ENCODE measurements at places on chromosomes 4 and X. TPM values are rescaled to one million over a fixed set of nuclear protein-coding genes. Genes with fewer than 3 reads are reported as not detected.

DNA sequence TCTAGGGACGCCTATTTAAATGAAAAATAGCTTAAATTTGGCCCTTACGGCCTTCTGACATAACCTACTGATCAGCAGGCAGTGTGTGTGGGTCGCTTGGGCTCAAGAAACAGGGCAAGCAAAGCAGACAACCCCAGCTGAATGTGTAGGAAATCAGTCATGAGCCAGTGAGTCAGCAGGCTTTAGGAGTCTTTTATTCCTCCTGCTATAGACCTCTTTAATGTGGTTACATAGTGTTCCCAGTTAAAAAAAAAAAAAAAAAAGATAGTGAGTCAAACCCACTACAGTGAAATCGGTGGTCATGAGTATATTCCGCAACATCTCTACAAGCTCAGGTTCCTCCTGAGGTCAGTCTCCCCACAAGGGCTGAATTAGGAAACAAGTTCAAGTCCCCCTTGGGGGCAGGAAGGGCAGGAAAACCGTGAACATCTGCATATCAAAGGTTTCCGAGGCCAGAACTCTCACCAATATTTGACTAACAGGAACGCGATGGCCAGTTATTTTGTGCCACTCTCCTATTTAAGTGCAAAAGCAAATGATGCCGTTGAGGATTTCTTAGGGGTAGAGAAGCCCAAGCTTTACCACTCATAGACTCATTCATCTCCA lies 32.7 kb downstream of the ACSL1 start:
- peaks cover 6% of the 10 kb centered on the region for H3K4me1 ChIP-seq
- no peaks in the 10 kb centered on the region for H3K36me3 ChIP-seq
- peak; percentile 71 for DNase-seq
- peak overlapping the region; percentile 88 for H3K27ac ChIP-seq
- no peak overlapping the region for H3K4me3 ChIP-seq
- H3K27me3 ChIP-seq: no peaks in the 10 kb centered on the region

DNA sequence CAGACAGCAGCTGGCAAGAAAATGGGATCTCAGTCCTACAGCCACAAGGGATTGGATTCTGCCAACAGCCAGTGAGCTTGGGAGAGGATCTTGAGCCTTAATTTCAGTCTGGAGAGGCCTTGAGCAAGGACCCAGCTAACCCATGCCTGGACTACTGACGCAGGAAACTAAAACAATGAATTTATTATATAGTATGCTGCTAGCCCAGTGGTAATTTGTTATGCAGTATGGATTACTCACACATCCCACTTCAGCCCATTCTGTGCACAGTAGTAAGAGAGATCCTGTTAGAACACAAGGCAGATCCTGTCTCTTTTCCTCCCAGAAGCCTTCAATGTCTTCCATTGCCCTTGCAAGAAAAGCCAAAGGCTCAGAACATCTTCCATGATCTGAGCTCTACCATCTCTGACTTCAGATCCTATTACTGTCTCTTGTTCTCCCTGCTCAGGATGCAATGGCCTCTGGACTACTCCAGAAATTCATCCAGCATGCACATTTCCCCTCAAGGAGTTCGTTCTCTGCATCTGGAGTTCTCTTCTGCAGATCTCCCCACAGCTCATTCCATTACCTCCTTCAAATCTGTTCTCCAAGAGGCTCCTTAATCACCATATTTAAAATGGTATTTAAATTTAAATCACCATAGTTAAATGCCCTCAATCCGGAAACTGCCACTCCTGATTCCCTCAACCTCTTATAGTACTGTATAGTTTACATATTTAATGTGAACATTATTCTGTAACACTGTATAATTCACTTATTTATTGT lies 27.6 kb downstream of the SMIM20 start:
- no peaks in the 10 kb centered on the region for H3K36me3 ChIP-seq
- no peaks in the 10 kb centered on the region for H3K27me3 ChIP-seq
- H3K4me3 ChIP-seq: no peak overlapping the region
- H3K27ac ChIP-seq: no peak overlapping the region
- H3K4me1 ChIP-seq: no peaks in the 10 kb centered on the region

DNA sequence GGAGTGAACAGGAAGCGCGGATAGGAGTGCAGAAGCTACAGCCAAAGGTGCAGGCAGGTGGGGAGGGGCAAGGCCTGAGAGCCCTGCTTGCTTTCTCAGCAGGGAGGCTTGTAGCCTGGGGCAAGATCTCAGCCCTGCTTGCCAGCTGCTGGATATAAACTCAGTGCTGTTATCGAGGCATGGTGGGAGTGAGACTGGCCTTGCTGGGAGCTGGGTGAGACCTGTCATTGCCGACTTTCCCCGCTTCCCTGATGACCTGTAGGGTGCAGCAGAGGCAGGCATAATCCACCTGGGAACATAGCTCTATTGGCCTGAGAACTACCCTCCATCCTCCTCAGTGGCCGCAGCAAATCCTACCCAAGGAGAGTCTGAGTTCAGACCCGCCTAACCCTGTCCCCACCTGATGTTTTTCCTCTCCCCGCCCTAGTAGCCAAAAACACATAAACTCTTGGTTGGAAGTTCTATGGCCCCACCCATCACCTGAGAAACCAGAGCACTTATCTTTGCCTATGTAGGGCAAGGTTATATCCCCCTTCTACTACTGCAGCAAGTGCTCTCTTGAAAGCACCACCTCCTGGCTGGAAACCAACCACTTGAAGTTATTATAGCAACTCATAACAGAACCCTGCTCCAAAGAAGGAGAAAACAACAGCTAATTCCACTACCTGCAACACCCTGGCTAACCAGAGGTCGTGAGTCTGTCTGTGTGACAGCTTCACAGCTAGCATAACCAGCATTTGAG lies 80.7 kb downstream of the FHIP1A start:
- H3K27me3 ChIP-seq: no peaks in the 10 kb centered on the region
- no peaks in the 10 kb centered on the region for H3K36me3 ChIP-seq
- DNase-seq: no peak
- H3K4me3 ChIP-seq: no peak overlapping the region
- no peak overlapping the region for H3K27ac ChIP-seq

GRCh38 chrX:16765594-16765993 lies 20.7 kb upstream of the TXLNG start:
- H3K36me3 ChIP-seq: no peaks in the 10 kb centered on the region
- H3K27ac ChIP-seq: no peak overlapping the region
- no peaks in the 10 kb centered on the region for H3K27me3 ChIP-seq
- H3K4me1 ChIP-seq: no peaks in the 10 kb centered on the region
- H3K4me3 ChIP-seq: no peak overlapping the region
- no peak for DNase-seq

DNA sequence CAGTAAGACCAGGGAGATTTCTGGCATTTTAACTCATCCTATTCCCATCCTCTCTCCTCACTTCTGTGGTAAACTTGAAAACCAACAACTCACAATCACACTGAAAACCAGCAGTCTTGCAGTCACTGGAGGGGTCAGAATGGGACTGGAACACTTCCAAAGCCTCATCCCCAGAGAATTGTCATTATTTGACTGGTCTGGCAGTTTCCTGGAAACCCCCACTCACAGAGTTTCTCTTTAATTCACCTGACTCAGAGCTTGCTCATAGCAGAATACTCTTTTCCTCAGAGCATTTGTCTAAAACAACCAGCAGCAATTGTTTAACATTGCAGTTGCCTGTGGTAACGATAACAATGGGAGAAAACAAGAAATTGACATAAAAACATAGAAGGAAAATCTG lies 7.3 kb upstream of the RAB9B start:
- H3K36me3 ChIP-seq: no peaks in the 10 kb centered on the region
- no peak overlapping the region for H3K4me3 ChIP-seq
- no peak overlapping the region for H3K27ac ChIP-seq
- H3K27me3 ChIP-seq: no peaks in the 10 kb centered on the region

DNA sequence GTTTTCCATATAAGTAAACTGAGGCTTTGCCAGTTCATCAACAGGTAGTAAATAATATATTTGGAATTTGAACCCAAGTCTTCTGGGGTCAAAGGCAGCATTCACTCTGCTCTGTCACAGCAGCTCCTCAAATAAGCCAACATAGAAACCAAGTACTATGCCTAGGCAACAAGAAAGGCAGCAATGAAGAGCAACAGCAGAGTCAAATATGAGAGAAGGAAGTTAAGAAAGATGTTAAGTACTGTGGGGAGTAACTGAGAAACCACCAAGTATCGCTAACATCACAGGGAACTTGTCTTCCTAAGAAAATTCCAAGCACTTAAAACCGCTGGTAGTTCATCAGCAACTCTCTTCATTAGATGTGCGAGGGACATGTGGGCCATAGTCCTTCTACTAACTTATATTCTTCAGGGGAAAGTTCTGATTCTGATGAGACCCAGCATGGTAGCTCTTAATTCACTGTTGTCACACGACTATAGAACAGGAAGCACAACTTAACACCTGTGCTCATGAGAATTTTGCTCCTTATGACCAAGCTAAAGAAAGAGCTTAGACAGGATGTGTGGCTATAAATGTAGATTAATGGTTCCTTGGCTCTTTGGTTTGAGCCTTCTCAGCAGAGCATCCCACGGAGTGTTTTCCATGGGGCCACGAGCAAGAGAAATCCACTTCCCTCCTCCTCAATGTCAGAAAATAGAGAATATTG lies 107.8 kb downstream of the AR start:
- no peaks in the 10 kb centered on the region for H3K27me3 ChIP-seq
- no peak for DNase-seq
- H3K4me1 ChIP-seq: no peaks in the 10 kb centered on the region
- H3K27ac ChIP-seq: no peak overlapping the region
- no peak overlapping the region for H3K4me3 ChIP-seq

DNA sequence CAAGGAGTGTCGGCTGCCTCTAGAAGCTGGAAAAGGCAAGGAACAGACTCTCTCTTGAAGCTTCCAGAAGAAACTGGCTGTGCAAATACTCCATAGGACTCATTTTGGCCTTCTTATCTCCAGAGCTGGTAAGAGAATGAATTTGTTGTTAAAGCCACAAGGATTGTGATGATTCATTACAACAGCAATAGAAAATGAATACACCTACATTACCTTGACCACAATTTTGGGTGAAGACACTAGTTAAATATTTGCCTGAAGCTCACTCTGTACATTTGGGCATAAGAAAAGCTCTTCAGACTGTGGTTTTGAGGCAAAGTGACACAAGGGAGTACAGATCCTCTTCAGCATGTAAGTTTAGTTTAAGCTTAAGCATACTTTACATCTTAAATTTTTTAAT lies 134.5 kb upstream of the TLL1 start:
- no peak for DNase-seq
- no peaks in the 10 kb centered on the region for H3K36me3 ChIP-seq
- H3K27ac ChIP-seq: no peak overlapping the region
- H3K4me1 ChIP-seq: no peaks in the 10 kb centered on the region
- H3K27me3 ChIP-seq: no peaks in the 10 kb centered on the region
- H3K4me3 ChIP-seq: no peak overlapping the region

GRCh38 chrX:55450259-55450658 lies 1.7 kb upstream of the MAGEH1 start:
- DNase-seq: peak; percentile 3
- H3K4me3 ChIP-seq: no peak overlapping the region
- no peaks in the 10 kb centered on the region for H3K27me3 ChIP-seq
- H3K4me1 ChIP-seq: no peaks in the 10 kb centered on the region
- H3K27ac ChIP-seq: no peak overlapping the region

DNA sequence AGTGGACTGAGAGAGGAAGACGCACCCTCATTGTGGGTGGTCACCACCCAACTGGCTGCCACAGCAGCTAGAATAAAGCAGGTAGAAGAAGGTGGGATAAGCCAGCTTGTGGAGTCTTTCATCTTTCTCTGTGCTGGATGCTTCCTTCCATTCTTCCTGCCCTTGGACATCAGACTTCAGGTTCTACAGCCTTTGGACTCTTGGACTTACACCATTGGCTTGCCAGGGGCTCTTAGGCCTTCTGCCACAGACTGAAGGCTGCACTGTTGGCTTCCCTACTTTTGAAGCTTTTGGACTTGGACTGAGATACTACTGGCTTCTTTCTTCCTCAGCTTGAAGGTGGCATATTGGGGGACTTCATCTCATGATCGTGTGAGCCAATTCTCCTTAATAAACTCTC lies 33.5 kb downstream of the ADH6 start:
- no peaks in the 10 kb centered on the region for H3K27me3 ChIP-seq
- DNase-seq: no peak
- no peak overlapping the region for H3K27ac ChIP-seq
- no peak overlapping the region for H3K4me3 ChIP-seq

GRCh38 chrX:134174859-134175258 lies 62.1 kb upstream of the CCDC160 start:
- H3K27ac ChIP-seq: no peak overlapping the region
- H3K36me3 ChIP-seq: no peaks in the 10 kb centered on the region
- no peaks in the 10 kb centered on the region for H3K27me3 ChIP-seq

DNA sequence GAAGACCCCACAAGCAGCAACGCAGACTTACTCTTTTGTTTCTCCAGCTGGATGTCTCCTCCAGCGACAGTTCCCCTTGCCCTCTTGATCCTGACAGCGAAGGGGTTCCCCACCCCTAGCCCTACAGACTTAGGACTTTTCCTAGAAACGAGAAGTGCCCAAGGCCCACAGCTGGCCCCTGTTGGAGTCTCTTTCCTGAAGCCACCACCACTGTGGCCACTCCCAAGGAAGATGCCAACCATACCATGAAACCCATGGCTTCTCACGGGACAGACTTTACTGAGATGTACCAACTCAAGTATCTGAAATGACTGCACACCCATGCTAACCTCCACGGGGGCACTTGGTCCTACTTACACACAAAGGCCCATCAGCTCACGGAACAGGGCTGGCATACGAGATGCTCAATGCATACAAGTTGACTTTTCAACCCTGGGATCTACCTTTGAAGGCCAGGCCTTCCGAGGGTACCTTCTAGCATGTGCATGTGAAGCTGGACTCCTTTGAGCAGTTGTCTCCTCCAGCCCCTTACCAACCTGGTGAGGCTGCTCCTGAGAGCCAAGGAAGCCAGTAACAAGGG lies 924 bp upstream of the IRAK1 start:
- H3K27me3 ChIP-seq: no peaks in the 10 kb centered on the region
- no peaks in the 10 kb centered on the region for H3K36me3 ChIP-seq
- peak overlapping the region; percentile 37 for H3K4me3 ChIP-seq
- H3K27ac ChIP-seq: peak overlapping the region; percentile 87
- no peak for DNase-seq
- no peaks in the 10 kb centered on the region for H3K4me1 ChIP-seq

GRCh38 chr4:6620891-6621555 lies 19.5 kb upstream of the MRFAP1 start:
- no peak for DNase-seq
- H3K36me3 ChIP-seq: peaks cover 3% of the 10 kb centered on the region

- no peaks in the 10 kb centered on the region for H3K4me1 ChIP-seq
- H3K27me3 ChIP-seq: no peaks in the 10 kb centered on the region
- H3K27ac ChIP-seq: no peak overlapping the region
- no peaks in the 10 kb centered on the region for H3K36me3 ChIP-seq
- no peak for DNase-seq
- H3K4me3 ChIP-seq: no peak overlapping the region
Measured at GRCh38 chr4:8086783-8087445, 71.7 kb downstream of the ABLIM2 start.

- no peaks in the 10 kb centered on the region for H3K36me3 ChIP-seq
- no peak for DNase-seq
- no peak overlapping the region for H3K4me3 ChIP-seq
- no peaks in the 10 kb centered on the region for H3K4me1 ChIP-seq
Measured at GRCh38 chr4:21884615-21885014, 64.0 kb downstream of the KCNIP4 start.

FREM3 gene
- total RNA-seq: not detected

RTL3 gene
- not detected for total RNA-seq

GALNTL6 gene
- total RNA-seq: 0.23 TPM

ZAR1 gene
- not detected for total RNA-seq

CXCL11 gene
- not detected for total RNA-seq

DCAF12L1 gene
- total RNA-seq: 29.9 TPM

DMP1 gene
- total RNA-seq: not detected

NPY2R gene
- total RNA-seq: not detected

Data from prostate gland (tissue), 2 donors.